ENCODE measurements at places on chromosomes 13 and 19.

- peak; percentile 18 for DNase-seq
Measured at GRCh38 chr13:110055089-110055488, 251.9 kb downstream of the COL4A1 start.

- DNase-seq = no peak
Measured at GRCh38 chr13:112441779-112442310, 65.7 kb downstream of the SPACA7 start.

DNA sequence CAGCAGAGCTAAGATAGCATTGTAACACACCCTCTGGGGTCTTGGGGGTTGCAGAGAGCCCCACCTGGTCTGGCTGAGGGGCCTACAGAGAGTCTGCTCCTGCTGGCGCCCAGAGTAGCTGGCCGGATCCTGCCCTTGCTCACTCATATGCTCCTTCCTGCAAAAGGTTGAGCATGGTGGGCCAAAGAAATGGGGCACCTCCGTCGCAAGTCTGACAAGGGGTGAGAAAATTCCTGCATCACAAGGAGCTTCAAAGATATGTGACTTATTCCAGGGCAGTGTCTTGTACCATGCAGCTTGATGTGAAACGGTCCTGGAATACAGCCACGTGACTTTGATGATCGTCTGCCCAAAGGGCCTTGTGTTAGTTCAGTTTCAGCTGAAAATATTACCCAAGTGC, 218.3 kb downstream of the DCLK1 start:
- DNase-seq = no peak

DNA sequence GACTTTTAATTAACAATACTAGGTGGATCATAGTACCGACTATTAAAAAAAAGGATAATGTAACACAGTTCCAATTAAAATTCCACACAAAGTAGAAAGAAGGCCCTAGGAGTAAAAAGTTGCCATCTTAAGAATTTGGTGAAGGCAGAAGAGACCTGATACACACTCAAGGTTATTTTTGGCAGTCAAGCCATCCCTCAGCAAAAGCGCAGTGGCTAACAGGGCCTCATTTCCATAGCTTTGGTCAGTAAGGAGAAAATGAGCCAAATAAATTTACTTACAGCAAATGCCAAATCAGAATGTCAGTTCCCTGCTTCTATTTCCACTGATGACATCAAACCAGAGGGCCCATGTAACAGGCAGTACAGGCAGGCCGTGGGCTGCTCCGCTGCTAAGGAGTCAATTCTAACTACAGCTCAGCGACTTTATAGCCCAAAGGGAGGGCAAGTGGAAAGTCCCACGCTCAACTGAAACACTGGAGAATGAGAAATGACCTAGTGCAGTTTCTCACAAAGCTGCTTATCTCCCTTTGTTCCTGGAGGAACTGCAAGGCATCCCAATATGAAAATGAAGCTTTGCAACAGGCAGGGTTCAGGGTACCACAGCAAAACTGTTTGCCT, 6.3 kb downstream of the ARGLU1 start:
- peak; percentile 31 for DNase-seq

GRCh38 chr19:38514812-38515633, 81.5 kb downstream of the RYR1 start:
- peak; percentile 39 for DNase-seq

DNA sequence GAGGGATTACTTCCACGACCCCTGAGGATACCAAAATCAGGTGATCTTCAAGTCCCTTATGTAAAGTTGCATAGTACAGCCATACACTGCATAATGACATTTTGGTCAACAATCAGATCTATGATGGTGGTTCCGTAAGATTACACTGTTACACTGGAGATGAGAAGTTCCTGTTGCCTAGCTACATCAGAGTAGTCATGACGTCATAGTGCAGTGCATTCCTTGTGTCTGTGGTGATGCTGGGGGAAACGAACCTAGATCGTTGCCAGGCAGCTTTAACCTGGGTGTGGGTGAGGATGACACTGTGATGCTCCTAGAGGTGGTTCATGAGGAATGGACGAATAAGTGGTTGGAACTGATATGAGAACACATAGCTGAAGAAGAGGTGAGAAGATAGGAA, 9.1 kb downstream of the ZNF610 start:
- no peak for DNase-seq

DNA sequence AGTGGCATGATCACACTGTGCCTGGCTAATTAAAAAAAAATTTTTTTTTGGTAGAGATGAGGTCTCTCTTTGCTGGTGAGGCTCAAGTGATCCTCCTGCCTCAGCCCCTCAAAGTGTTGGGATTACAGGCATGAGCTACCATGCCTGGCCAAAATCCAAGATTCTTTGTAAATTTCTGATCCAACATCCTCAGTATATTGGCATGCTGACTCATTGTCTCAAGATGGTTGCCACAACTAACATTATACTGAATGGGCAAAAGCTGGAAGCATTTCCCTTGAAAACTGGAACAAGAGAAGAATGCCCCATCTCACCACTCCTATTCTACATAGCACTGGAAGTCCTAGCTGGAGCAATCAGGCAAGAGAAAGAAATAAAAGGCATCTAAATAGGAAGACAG, 100.0 kb downstream of the KLF5 start:
- DNase-seq = peak; percentile 45

All from fibroblast of mammary gland (primary cell).